Hematopoietic multipotent progenitor cell (in vitro differentiated cells): ENCODE measurements at places on chromosomes 16 and 17. TPM values are rescaled to one million over a fixed set of nuclear protein-coding genes. Genes with fewer than 3 reads are reported as not detected.

DNA sequence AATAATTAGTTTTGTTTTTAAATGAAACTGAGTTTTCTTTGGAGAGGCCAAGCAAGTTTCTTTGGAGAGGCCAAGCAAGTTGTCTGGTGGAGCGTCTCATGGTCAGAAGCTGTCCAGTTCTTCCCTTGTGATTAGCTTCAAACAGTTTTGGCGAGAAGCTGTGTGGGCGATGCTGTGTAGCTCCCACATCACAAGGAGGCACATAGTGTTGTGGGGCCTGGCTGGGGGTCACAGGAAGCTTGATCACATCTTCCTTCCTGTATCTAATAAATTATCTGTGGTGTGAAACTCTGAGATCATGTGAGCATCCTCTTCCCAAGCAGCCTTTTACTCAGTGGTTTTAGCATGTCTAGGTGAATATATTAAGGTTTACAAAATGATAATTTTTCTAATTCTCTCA, 33.9 kb downstream of the SPECC1 start:
- no peak for DNase-seq

DNA sequence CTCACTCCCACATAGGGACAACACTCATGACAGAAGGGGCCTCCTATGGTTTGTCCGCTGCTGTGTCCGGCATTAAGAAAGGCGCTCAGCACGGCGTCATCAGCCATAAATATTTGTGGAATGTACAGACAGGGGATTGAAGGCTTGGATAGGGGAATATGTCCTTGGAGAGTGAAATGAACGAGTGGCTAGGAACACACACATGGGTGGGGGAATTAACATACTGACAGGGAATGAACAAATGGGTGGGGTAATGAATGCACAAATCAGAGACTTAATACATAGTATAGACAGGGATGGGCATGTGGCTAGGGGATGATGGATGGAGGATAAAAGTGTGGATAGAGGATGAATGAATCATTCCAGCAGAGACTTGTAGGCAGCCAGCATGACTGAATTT, 154.0 kb upstream of the HSBP1 start:
- DNase-seq: no peak

MMP2 gene
- 45.8 TPM for total RNA-seq

GRCh38 chr17:7348478-7349242, 3.3 kb upstream of the KCTD11 start:
- no peak for DNase-seq

GRCh38 chr17:82835122-82835521, 4.7 kb downstream of the ZNF750 start:
- DNase-seq: no peak

- DNase-seq: no peak
These were observed 6.1 kb downstream of the USP7 start for GRCh38 chr16:8957509-8958157.

- DNase-seq: no peak
These were observed 35.5 kb downstream of the DNAH17 start for GRCh38 chr17:78541488-78542206.
